ENCODE measurements at places on chromosomes 12 and 14.
A peak's percentile ranks its signal among the peaks of the same experiment; 100 is the strongest.

- H3K27me3 ChIP-seq, result peaks cover 32% of the 10 kb centered on the region
- H3K4me3 ChIP-seq, result no peak overlapping the region
- H3K4me1 ChIP-seq, result no peaks in the 10 kb centered on the region
- DNase-seq, result no peak
- no peaks in the 10 kb centered on the region for H3K36me3 ChIP-seq
- no peak overlapping the region for H3K27ac ChIP-seq
Observed at GRCh38 chr12:117380083-117380482, 18.7 kb upstream of the NOS1 start.

DNA sequence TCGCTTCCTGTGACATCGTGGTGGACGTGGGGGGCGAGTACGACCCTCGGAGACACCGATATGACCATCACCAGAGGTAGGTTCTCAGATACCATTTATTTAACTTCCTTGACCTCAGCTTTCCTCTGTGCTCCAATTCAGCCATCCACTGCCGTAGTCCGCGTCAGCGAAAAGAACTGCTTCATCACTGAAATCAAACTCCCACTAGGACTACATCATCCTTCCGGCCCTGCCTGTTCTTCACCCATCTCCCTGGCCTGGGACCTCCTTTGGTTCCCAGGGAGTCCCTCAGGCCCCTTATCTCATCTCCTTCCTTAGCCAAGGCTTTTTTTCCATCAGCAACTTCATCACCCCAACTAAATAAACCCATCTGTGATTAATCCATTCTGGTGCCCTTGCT is 692 bp downstream of the MYG1 start:
- H3K4me3 ChIP-seq, result peak overlapping the region; percentile 93
- H3K4me1 ChIP-seq, result peaks cover 63% of the 10 kb centered on the region
- H3K27ac ChIP-seq, result peak overlapping the region; percentile 84
- no peaks in the 10 kb centered on the region for H3K27me3 ChIP-seq
- DNase-seq, result no peak
- peaks cover 31% of the 10 kb centered on the region for H3K36me3 ChIP-seq

DNA sequence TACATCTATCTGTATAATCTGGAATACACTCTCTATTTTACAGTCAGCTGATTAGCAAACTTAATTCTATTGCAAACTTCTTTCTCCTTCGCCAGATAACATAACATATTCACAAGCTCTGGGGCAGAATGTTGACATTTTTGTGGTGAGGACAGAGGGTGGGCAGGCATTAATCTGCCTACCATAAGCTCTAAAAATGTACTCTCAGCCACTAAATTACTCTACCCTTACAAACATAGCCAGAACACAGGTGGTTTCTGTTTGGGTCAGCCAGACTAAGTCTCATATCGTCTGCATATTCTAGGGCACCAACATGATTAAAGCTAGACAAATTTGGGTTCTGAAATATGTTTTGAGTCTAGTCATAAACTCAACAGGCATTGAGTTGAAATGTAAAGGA is 90.1 kb downstream of the SLC6A15 start:
- no peaks in the 10 kb centered on the region for H3K36me3 ChIP-seq
- H3K4me1 ChIP-seq, result no peaks in the 10 kb centered on the region
- DNase-seq, result no peak
- H3K4me3 ChIP-seq, result no peak overlapping the region

- H3K4me3 ChIP-seq, result no peak overlapping the region
- no peaks in the 10 kb centered on the region for H3K27me3 ChIP-seq
- H3K27ac ChIP-seq, result peak overlapping the region; percentile 36
- no peaks in the 10 kb centered on the region for H3K36me3 ChIP-seq
- peaks cover 13% of the 10 kb centered on the region for H3K4me1 ChIP-seq
- DNase-seq, result peak; percentile 18
Observed at GRCh38 chr12:45518291-45519235, 210.9 kb upstream of the ARID2 start.

GRCh38 chr14:106459971-106460730 is 933.8 kb downstream of the TMEM121 start:
- no peaks in the 10 kb centered on the region for H3K36me3 ChIP-seq
- H3K4me3 ChIP-seq, result no peak overlapping the region
- no peaks in the 10 kb centered on the region for H3K27me3 ChIP-seq
- H3K27ac ChIP-seq, result no peak overlapping the region
- peak; percentile 49 for DNase-seq

DNA sequence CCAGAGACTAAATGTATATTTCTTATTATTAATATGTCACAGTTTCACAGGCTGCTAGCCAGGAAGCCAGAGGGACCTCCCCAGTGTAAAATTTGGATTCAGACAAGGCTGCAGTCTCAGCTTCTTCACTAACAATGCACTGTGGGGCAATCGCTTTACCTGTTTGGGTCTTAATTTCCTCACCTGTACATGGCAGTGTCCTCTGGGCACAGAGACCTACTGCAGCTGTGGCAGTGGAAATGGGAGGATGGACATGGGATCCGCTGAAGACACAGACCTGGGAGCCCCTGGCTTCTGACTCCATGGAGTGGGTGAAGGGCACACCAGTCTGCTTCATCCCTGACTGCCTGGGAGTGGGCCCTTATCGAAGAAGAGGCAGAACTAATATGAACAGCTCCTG is 6.9 kb upstream of the SERPINA5 start:
- no peaks in the 10 kb centered on the region for H3K36me3 ChIP-seq
- H3K4me3 ChIP-seq, result no peak overlapping the region
- DNase-seq, result no peak
- no peaks in the 10 kb centered on the region for H3K4me1 ChIP-seq

DNA sequence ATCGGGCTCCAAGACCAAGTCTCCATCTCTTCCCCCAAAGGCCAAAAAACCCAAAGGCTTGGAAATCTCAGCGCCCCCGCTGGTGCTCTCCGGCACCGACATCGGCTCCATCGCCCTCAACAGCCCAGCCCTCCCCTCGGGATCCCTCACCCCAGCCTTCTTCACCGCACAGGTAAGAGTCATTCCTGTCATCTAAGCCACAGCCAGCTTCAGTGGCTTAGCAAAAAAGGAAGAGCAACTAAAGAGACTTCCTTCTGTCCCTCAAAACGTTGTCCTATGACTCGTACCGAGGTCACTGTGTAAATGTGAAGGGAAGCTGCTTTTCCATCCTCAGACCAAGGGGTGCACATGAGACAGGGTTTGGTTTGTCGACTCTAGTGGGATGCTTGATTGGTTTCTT is 53.4 kb downstream of the ELK3 start:
- H3K36me3 ChIP-seq, result peaks cover 46% of the 10 kb centered on the region
- H3K4me1 ChIP-seq, result peaks cover 44% of the 10 kb centered on the region
- no peak for DNase-seq

DNA sequence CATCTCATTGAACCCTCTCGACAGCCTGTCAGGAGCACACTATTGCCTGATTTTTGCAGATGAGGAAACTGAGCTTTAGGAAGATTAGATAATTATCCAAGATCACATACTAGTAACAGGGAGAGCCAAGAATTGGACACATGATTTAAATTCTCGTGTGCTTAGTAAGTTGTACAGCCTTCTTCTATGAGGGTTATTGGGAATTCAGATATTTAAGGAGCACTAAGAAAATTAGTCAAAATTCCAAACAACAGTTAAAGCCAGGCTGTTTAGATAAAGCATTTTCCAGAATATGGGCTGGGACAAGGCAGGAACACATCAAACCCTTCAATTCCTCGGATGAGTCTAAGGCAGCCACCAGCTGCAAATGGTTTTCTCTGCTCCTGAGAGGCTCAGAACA is 148.8 kb downstream of the TMEM30B start:
- peaks cover 63% of the 10 kb centered on the region for H3K27me3 ChIP-seq
- H3K36me3 ChIP-seq, result peaks cover 2% of the 10 kb centered on the region
- no peak for DNase-seq
- H3K4me3 ChIP-seq, result no peak overlapping the region
- no peaks in the 10 kb centered on the region for H3K4me1 ChIP-seq
- H3K27ac ChIP-seq, result no peak overlapping the region

DNA sequence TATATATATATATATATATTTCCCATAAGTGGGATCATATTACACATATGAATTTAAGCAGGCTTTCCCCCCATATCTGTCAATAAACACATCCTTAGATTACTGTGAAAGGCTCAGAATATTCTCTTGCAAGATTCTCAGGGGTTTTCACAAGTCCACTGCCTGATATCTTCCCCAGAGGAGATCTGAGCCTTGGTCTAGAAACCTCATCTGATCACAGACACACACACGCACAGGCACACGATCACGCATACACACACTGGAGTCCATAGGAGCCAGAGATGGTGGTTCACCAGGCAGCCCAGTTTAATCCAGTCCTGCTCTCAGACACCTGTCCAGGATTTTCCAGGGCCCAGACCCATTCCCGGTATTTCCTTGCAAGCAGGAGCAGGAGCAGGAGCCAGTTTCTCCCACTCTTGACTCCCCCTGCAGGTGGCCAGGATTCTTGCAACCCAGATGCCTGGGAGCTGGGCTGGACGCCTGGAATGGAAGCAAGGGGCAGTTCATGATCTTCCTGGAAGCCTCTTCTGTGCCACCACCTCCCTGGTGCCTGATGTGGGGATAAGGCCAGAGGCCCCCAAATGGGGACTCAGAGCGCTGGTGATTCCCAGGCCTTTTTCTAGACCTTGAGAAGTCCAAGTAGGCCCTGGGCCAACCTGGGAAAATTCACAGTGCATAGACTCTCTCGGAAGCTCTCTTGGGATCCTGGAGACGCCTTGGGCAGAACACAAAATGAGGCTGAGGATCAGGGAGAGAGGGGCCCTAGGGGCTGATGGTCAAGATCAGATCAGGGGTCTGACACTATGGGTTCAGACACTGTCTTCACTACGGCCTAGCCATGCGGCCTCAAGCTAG is 16.5 kb upstream of the KRT78 start:
- no peak overlapping the region for H3K4me3 ChIP-seq
- H3K27me3 ChIP-seq, result no peaks in the 10 kb centered on the region
- no peak overlapping the region for H3K27ac ChIP-seq

DNA sequence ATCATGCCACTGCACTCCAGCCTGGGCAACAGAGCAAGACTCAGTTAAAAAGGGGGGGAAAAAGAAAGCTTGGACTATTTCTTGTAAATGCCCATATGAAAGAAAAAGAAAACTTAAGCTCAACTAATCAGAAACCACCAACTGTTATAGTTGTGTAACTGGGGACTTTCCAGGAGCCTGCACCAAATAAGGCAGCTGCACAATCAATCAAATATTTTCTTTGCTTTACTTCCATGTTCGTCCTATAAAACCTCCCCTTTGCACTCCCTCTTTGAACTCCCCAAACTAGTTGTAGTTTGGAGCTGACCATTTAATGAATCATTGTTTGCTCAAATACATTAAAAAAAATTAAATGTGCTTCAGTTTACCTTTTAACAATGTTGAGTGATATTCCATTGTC is 54.9 kb downstream of the OTOGL start:
- DNase-seq, result no peak
- no peaks in the 10 kb centered on the region for H3K4me1 ChIP-seq
- no peaks in the 10 kb centered on the region for H3K36me3 ChIP-seq
- no peak overlapping the region for H3K27ac ChIP-seq
- H3K27me3 ChIP-seq, result peaks cover 13% of the 10 kb centered on the region
- no peak overlapping the region for H3K4me3 ChIP-seq

DNA sequence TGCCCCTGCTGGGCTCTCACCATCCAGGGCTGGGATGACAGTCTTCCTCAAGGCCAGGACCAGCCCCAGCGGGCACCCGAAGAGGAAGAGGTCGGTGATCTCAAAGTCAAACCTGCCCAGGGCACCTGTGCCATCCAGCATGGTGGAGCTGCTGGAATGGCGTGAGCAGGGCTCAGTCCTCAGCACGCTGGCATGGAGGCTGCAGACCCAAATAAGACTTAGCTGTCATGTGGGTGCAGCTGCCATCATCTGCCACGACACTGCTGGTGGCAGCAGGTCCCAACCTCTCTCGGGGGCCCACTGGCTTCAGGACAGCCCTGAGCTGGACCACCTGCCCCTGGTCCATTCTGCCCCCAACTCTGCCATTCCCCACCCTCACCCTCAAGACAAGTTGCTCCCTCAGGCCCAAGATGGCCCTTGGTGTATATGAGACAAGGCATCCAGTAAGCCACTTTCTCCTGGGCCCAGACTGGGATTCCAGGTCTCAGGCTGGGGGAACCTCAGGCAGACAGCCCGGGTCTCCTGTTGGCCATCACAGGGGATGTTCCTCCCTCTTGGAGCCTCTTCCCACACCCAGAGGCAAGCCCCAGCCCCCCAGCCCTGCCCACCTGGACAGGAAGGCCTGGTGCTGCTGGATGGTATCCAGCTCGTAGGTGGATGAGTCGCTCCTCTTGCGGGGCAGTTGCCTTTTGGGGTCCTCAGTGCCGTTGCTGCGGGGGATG is 14.5 kb downstream of the ARL6IP4 start:
- peaks cover 2% of the 10 kb centered on the region for H3K36me3 ChIP-seq
- H3K4me1 ChIP-seq, result no peaks in the 10 kb centered on the region
- H3K27ac ChIP-seq, result no peak overlapping the region
- H3K27me3 ChIP-seq, result no peaks in the 10 kb centered on the region
- no peak overlapping the region for H3K4me3 ChIP-seq

GRCh38 chr14:101859538-101859902 is 98.0 kb downstream of the PPP2R5C start:
- peak overlapping the region; percentile 97 for H3K27ac ChIP-seq
- H3K36me3 ChIP-seq, result peaks cover 67% of the 10 kb centered on the region
- no peaks in the 10 kb centered on the region for H3K27me3 ChIP-seq

DNA sequence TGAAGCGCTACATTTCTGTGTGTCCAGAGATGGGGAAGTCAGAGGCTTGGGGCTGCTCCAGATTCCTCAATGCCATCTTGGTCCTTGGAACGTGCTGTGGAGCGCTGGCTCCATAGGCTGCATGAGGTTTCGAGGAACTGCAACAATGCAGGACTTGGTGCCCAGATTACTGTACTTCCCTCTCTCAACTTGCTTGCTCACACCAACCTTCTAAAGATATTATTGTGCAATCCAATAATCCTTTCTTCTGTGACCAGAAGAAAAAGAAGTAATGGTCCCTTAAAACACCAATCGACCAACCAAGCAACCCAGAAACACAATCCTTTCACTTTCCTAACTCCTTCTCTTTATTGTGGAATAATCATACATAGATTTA is 3.7 kb downstream of the PRICKLE1 start:
- peaks cover 10% of the 10 kb centered on the region for H3K4me1 ChIP-seq
- no peak overlapping the region for H3K4me3 ChIP-seq
- H3K27ac ChIP-seq, result no peak overlapping the region

DNA sequence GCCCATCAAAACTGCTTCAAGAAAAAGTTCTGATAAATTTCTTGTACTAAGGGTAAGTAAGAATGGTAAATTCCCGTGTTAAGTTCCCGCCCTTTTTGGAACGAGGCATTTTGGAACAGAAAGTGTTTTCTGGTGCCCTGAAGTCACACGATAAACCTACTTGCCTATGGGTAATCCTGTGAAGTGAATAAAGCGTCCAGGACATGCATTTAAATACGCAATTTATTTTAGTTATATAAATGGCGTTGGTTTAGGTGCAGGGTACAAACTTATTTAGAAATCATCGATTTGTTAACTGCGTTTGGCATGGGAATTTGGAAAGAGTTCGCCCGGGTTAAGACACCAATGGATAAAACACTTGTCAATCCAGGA is 715 bp upstream of the RAP1B start:
- peaks cover 25% of the 10 kb centered on the region for H3K36me3 ChIP-seq
- peak overlapping the region; percentile 95 for H3K27ac ChIP-seq
- no peak for DNase-seq
- no peaks in the 10 kb centered on the region for H3K27me3 ChIP-seq

- peak within 1 kb of the TSS; percentile 87 for H3K27ac ChIP-seq
- peak within 1 kb of the TSS; percentile 79 for H3K4me3 ChIP-seq
- peak; percentile 74 for DNase-seq
Observed at GRCh38 chr14:94173885-94174603, at the start of gene PPP4R4. TSS of gene PPP4R4 (plus strand) at chr14:94174322. CDS start at chr14:94174466, 144 bp downstream.

- no peak for DNase-seq
- peak overlapping the region; percentile 19 for H3K27ac ChIP-seq
- H3K4me3 ChIP-seq, result no peak overlapping the region
- peaks cover 3% of the 10 kb centered on the region for H3K36me3 ChIP-seq
Observed at GRCh38 chr14:24057867-24058259, 6.1 kb downstream of the CARMIL3 start.

- no peak for DNase-seq
- no peaks in the 10 kb centered on the region for H3K4me1 ChIP-seq
- H3K27me3 ChIP-seq, result peaks cover 37% of the 10 kb centered on the region
- no peaks in the 10 kb centered on the region for H3K36me3 ChIP-seq
- H3K4me3 ChIP-seq, result no peak overlapping the region
Observed at GRCh38 chr14:90491221-90491885, 94.5 kb downstream of the CALM1 start.
